Astrocyte of the cerebellum (primary cell): ENCODE measurements at places on chromosomes 13 and 19.
A peak's percentile ranks its signal among the peaks of the same experiment; 100 is the strongest.

DNA sequence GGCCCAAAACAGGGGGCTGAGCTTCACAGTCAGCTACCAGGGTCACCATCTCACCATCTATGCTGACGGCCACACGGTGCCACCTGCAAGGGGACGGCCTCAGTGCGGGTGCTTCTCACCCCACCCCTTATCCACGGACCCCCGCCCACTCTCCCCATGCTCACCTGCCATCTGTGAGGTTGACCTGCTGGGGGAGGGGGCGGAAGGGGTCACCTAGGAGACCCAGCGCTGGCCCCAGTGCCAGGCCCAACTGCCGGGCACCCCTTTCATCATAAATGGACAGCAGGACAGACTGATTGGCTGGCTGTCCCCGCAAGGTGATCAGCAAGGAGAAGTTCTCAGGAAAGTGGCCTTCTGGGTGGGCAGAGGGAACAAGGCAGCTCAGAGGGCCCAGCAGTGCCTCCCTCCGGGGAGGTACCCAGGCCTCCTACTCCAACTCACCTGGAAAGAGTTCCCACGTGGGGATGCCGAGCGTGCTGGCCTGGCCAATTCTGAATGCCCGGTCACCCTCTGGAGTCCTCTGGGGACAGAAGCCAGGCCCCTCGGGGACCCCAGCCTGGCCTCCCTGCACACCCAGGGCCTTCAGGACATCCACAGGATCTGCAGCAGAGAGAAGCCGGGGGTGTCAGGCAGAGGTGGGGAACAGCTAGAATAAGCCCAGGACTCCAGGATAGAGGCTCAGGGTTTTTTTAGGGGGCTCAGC lies 4.5 kb downstream of the COL5A3 start:
- no peak for DNase-seq

DNA sequence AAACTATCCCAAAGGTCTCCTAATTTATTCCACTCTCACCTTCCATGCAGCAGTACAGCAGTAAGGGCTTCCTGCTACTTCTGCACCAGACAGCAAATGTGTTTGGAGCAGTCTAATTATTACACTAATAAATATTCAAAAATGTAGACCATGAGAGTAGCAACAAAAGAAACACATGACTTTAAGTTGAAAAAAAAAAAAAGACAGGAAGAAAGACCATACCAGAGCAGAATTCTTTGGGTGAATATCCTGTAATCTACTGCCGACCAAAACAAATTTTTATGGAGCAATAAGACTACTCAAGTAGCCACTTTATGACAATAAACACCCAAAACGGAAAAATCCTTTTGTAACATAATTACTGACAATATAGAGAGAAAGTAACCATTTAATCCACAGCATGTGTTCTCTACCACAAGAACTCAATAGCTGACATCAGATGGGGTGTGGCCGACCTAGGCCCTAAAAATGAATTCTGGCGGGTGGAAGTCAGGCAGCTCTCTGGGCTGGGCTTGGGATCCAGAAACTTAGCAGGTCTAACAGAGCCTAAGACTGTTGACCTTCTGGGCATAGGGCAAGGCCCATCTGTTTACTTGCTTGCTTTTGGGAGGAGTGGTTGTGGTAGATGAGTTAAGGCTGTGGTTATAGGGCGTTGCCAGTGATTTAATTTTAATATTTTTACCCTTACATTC lies 4.6 kb downstream of the KLF12 start:
- no peak for DNase-seq

GRCh38 chr19:17703824-17704463 lies 15.3 kb upstream of the MAP1S start:
- no peak for DNase-seq

DNA sequence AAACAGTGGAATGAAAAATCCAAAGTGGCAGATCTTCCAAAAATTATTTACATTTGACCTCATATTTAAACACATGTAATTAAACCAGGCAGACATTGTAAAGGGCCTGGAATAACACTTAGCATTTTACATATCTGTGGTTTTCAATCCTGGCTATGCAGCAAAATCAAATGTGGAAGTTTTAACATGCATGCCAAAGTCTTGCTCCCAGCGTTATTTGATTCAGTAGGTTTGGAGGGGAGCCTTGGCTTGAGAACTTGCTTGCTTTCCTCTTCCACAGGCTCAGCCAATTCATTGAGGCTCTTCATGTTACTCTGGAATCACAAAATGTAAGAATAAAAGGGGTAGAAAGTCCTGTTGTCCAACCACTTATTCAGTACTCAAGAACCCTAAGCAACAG lies 42.5 kb upstream of the INTS6 start:
- peak; percentile 24 for DNase-seq

DNA sequence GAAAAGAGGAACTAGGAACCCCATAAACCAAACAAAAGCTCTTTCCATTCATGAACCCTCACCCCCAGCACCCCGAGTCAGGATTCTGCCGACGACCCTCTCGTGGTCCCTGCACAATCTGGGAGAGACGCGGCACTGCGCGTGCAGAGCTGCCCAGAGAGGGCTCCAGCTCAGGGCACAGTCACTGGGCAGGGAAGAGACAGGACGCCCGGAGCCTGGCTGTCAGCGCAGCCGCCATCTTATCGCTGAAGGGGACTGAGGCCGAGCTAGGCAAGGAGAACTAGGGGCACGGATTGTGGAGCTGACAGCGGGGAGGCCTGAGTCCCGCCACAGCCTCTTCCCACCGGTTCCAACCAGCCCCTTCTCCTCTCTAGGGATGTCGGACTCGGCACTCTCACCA lies 349 bp downstream of the ZNF98 start:
- no peak for DNase-seq

DNA sequence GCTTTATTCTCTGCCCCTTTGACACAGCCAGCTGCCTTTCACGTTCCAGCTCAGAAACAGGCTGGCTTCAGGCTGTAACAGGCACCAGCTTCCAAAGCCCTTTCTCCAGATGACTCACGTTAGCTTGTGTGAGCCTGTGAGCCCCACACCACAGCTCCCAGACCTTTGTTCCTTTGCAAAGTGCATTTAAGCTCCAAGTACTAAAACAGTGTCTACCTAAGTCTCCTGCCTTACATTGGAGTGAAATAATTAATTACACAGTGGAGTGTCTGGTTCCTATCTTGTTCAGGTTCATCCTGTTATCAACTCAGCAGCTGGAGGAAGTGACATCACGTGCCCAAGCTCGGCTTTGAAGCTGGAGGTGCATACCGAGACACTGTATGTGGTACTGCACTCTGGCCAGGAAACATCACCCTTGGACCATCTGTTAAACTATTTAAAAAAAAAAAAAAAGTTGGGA lies 475.8 kb downstream of the FOXO1 start:
- DNase-seq = peak; percentile 41

- peak; percentile 35 for DNase-seq
These were observed 880 bp upstream of the TMEM160 start for GRCh38 chr19:47049307-47049700.

DNA sequence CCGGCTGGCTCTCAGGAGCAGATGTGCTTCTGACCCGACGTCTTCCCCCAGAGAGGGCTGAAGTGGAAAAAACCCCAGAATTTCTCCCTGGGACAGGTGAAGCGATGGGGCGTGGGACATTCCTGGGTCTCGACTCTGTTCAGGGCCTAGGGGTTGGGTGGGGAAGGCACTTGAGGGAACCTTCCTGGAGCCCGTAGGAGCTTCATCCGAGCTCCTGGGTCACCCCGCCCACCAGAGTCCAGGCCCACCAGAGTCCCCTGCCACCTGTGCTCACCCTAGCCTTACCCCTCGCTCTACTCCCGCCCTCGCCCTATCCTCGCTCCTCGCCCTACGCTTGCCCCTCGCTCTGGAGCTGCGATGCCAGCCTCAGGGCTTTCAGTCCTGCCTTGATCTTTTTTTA lies 23.2 kb downstream of the EPN1 start:
- DNase-seq = no peak

DNA sequence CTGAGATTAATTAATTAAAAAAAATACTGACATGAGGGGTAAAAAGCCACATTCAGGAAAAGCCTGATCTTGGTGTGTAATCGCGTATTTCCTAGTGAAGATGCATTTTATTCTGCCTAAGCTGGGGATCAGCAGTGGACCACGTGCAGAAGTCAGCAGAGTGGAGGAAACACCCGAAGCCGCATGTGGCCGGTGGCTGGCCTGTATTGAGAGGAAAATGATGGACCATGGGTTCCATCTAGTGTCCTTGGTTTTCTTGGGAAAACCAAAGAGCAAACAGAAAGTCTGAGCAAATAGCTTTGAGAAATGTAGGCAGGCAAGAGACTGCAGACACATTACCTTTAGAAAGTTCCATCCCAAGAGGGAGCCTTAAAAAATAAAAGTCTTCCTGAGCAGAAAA lies 23.7 kb upstream of the SHISA2 start:
- DNase-seq = no peak

GRCh38 chr13:109389892-109390345 lies 396.5 kb downstream of the IRS2 start:
- no peak for DNase-seq

DNA sequence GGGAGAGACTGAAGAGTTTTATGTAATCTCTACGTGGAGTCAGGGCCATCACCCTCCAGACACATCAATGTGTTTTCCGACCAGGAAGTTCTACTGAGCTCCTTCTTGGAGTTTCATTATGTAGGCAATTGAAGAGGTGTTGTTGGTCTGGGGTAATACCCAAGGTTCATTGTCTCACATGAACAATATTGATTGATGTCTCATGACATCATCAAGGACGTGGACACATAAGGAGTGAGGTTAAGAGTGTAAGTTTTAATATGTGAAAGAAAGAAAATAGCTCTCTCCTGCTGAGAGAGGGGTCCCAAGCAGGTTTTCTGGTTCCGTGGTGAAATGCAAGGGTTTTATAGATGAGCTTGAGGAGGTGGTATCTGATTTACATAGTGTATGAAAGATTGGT lies 280.7 kb upstream of the MIR17HG start:
- DNase-seq = no peak

GRCh38 chr13:44165221-44165888 lies 208.3 kb upstream of the SERP2 start:
- no peak for DNase-seq

- DNase-seq = no peak
These were observed 12.3 kb downstream of the HTR2A start for GRCh38 chr13:46884531-46884930.

DNA sequence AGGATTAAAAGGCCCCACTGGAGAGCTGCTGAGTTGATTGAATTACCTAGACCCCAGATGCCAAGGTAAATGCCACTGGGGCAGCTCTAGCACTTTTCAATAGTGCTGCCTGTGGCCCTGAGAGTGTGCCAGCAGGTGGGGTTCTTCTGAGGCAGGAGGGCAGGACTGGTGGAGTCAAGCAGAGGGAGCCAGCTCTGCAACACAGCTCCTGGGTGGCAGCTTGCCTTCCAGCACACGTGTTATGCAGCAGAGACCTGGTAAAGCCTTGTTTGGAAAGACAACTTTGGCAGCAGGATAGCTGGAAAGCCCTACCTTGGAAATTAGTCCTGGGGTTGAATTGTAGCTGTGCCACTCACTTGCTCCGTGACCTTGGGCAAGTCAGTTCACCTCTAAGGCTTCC lies 306.6 kb downstream of the ATP8A2 start:
- DNase-seq = no peak

- DNase-seq = no peak
These were observed 242.6 kb upstream of the RFC3 start for GRCh38 chr13:33575378-33575777.

DNA sequence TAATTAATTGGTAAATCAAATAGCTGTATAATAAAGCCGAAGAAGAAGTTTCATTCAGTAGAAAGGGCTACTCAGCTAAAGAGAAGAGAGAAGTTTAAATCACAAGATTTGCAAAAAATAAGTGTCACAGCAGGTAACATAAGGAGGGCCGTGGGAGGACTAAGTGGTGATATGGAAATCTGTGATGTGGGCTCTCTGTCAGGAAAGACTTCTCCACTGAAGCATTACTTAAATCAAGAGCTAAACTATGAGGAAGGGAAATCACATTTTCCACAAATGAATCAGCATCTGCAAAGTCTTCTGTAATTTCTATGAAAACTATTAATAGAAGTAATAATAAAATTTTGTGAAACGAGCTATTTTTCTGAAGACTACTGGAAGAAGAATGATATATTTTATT lies 153.8 kb downstream of the PCDH9 start:
- DNase-seq = no peak

DNA sequence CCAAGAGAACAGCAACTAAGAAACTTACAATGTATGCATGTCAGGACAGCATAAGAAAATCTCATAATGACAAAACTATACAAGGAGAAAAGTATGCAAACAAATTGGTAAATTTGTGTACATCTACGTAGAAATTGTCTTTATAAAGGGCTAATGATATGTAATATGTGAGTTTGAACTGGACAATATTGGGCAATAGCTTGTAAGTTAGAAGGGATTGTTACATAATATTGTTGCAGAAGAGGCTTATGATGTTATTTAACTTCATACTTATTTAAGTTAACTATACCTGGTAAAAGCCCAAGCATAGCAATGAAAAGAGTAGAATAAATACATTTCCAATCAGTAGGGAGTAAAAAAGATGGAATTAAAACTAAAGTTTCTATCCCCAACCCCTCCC lies 134.0 kb downstream of the MAB21L1 start:
- DNase-seq = no peak

DNA sequence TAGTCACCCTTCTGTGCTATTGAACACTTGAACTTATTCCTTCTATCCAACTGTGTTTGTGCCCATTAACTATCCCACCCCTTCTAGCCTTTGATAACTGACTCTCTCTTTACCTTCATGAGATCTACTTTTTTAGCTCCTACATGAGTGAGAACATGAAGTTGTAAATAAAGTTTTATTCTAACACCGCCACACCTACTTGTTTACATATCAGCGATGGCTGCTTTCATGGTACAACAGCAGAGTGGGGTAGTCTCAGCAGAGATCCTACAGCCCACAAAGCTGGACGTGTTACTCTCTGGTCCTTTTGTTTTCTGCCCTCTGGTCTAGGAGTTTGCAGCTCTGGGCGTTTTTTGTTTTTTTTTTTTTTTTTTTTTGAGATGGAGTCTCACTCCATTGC lies 23.7 kb downstream of the VSTM1 start:
- DNase-seq = no peak

GRCh38 chr19:29783627-29784190 lies 28.1 kb upstream of the CCNE1 start:
- no peak for DNase-seq

- no peak for DNase-seq
These were observed at the start of gene ICAM1 for GRCh38 chr19:10270616-10271394. TSS of gene ICAM1 (plus strand) at chr19:10271120. CDS start at chr19:10271160, 40 bp downstream.

GRCh38 chr13:84050536-84050935 lies 168.3 kb upstream of the SLITRK1 start:
- no peak for DNase-seq
